ENCODE measurements at places on chromosomes 3 and 15.

- no peak for DNase-seq
Observed at GRCh38 chr3:115071601-115072000, 75.5 kb downstream of the ZBTB20 start.

GRCh38 chr3:15889936-15890335 lies 92.2 kb upstream of the ANKRD28 start:
- no peak for DNase-seq

DNA sequence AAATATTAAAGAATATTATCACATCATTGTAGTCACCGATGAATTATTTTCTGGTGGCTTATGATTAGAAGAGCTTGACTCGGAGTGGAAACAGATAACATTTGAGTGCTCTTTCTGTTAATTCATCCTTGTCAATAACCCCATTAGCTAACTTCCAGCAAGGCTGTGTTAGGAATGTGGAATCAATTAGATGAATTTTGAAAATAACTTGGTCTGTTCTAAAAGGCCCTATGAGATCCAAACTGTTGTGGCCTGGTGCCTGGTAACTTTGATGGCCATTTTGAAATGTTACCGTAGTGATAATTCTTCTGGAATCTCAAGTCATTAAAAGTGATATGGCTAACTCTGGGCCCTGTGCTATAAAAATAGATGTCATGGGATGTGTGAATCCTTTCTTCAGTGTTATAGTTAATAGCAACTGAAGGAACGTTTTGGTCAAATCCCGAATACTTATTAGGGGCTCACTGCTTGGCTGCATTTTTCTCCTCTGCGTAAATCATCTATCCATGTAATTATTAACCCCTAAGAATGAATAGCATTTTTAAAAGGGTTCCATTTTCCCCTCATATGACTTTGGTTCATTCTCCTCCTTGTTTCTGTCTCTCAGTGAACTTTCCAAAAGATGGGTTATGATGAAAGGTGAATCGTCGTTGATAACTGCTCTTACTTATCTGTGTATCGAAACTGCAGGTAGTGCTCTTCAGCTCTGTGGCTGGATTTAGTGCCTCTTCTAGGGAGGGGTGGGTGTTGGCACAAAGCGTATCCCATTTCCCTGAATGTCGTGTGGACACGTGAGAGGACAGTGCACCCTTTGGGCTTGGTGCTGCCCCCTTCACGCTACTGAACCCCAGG lies 82.7 kb downstream of the IGF1R start:
- no peak for DNase-seq

GRCh38 chr3:63343674-63344073 lies 65.6 kb downstream of the SYNPR start:
- DNase-seq: no peak

DNA sequence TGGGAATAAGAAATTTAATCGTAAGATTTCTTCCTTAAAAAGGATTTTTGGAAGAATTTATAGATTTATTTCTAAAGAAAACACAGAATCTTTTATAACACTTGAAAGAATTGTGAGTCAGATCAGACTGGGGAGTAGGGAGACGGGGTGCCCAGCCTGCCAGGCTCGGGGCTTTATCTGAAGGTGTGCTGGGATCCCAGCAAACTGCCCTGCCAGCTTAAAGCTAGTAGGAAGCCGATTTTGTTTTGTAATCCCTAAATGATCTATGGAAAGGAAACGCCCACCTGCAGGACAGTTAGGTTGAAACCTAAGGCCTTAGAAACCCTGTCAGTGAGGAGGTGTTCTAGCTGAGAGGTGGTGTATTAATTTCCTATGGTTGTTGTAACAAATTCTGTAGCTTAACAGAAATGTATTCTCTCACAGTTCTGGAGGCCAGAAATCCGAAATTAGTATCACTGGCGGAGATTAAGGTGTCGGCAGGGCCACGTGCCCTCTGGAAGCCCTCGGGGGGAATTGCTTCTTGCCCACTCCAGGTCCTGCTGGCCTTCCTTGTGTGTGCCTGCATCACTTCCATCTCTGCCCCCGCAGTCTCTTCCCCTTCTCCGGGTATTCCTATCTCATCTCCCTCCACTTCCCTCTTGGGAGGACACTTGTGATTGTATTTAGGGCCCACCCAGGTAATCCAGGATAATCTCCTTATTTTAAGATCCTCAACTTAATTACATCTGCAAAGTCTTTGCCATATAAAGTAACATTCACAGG lies 19.3 kb upstream of the RAB6B start:
- DNase-seq: no peak

DNA sequence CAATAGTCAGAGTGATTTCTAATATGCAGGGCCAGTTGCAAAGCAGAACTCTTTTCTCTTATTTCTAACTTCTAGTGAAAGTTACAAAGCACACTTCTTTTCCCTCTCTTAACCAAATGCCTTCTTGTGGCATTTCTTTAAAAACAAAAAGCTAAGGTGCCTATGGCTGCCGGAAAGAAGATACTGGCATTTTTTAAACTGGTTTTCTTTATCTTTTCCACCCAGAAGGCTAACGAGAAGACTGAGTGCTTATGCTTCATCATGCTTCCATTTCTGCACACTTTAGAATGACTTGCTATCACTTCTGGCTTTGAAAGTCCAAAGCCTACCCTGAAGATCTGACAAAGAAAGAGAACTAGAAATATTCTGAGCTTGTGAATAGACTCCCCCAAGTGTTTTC lies 141.3 kb downstream of the P2RY1 start:
- no peak for DNase-seq

Data from cortex of kidney (tissue), 1 donor.